ENCODE measurements at places on chromosomes 13 and 19.
A peak's percentile ranks its signal among the peaks of the same experiment; 100 is the strongest.

DNA sequence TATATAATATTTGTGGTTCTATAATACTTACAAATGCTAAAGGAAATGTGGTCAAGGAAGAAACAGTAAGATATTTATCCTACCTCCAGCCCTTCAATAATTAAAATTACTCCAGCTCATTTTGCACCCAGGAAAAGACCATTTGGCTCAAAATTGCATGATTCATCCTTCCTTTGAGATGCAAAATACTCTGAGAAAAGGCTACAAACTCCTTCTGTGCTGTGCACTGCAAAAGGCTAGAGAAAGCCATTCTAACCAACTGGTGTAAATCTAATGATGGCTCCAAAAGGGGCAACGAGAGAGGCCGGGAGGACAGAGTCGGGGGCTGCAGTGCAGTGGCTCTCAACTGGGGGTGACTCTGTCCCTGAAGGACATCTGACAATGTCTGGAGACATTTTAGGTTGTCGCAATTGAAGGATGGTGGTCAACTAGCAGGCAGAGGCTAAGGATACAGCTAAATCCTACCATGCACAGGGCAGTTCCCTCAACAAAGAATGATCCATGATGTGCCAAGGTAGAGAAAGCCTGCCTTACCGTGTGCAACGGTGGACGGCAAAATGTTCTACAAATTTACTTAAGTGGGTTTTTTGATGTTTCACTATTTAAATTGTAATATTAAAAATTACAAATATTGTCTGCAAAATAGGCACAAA is 32.6 kb downstream of the SLC7A1 start:
- no peak for DNase-seq

DNA sequence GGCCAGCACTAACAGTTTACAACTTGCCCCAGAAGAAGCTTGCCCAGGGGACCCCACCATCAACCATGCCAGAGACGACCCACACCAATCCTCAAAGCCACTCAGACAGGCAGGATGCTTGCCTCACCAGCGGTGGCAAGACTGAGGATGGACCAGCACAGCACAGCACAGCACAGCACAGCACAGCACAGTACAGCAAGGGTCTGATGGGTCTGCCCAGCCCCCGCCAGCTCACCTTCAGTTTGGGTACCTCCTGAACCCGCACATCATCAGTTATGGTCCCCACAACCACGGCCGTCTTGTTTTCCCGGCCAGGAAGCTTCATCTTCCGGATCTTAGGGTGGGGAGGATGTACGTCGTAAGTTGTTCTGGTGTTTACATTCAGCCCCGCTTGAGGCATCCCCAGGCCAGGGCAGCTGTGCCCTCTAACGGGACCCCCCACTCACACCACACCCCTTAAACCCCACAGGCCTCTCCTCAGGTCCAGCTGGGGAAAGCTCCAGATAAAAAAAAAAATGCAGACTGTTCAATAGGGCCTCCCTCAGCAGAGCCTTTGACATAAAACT is 1.7 kb upstream of the FAM83E start:
- DNase-seq = no peak

DNA sequence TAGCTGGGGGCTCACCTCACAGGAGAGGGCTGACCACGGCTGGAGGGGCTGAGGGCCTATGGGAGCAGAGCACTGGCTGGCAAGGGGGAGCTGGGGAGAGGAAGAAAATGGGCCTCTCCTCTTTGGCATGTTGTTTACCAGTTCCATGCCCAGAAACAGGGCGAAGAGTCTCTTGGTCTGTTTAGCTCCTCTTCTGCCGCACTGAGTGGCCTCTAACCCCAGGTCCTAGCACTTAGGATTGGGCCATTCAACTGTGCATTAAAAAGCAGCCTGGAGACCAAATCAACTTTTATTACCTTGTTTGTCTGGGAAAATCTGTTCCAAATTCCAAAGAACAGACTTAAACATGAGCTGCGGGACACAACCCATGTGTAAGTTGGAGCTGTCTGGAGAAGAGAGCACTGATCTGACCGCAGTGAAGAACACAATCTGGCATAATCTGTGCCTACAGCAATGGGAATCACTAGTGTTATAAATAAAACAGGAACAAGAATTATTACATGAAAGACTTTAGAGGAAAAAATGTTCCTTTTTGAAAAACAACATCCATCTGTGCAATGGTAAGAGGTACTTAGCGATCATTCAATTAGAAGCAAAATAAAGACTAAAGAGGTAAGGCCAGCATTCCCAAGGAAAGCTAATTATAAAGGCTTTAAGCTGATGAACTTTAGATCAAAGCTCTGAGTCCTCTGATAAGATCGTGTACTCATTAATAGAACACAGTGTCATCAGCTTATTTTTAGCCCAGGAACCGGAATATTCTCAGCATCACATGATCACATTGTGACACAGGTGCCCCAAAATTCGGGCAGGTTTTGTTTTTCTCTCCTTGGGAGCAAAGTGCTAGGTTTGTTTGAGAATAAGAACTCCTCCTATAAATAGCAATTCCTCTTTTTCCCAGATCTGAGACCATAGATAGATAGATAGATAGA is 243.2 kb downstream of the COL4A1 start:
- no peak for DNase-seq

GRCh38 chr13:87537951-87538350 is 133.2 kb upstream of the SLITRK5 start:
- no peak for DNase-seq

DNA sequence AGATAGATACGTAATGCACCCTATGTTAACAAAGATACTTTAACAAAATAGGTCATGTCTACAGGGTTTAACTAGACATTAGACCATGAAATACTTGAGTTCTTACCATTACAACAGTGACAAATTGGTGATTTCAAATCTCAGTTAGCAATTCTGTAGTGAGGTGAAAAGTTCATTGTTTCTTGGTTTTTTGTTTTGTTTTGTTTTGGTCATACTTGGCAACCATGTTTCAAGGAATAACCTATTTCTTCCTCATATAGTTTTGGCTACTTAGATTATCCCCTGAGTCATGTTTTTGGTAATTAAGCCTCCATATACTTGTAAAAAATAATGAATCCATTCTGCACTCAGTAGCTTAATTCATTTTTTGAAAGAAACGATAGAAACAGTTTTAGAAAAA is 1200.4 kb downstream of the DIAPH3 start:
- no peak for DNase-seq

DNA sequence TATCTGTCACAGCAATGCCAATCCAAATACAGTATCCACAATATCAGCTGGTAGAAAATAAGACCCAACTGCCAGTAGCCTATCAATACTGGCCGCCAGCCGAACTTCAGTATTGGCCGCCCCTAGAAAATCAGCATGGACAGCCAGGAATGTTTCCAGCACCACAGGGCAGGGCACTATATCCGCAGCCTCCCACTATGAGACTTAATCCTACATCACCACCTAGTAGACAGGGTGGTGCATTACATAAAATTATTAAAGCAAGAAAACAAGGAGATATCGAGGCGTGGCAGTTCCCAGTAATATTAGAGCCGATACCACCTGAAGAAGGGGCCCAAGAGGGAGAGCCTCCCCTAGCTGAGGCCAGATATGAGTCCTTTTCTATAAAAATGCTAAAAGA is 111.3 kb downstream of the ZNF486 start:
- no peak for DNase-seq

GRCh38 chr13:91115776-91116175 is 231.7 kb upstream of the MIR17HG start:
- DNase-seq = no peak

DNA sequence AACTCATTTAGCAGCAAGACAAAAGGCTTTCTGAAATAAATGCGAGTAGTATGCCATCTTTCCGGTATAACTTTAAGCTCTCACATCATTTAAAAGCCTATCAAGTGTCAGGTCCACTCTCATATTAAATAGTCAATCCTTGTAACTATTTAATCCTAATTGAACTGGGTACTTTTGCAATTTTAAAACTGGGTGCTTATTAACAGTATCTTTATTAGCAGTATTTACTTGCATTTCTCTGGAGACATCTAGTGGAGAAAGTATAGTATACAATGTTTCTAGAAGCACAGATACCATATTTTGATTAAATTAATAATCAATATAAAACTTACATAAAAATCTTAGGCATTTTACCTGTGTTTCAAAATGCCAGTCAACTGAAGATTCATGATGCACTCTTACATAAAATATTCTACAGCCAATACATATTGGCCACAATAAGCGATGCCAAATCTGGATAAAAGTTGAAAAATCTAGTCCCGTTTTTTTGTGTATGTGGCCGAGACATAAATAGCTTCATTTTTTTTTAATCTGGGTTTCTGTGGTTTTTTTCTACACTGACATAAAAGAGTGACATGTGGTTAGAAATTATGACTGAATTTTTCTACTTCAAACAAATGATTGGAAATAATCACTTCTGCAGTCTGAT is 4.3 kb upstream of the POSTN start:
- DNase-seq = peak; percentile 51

DNA sequence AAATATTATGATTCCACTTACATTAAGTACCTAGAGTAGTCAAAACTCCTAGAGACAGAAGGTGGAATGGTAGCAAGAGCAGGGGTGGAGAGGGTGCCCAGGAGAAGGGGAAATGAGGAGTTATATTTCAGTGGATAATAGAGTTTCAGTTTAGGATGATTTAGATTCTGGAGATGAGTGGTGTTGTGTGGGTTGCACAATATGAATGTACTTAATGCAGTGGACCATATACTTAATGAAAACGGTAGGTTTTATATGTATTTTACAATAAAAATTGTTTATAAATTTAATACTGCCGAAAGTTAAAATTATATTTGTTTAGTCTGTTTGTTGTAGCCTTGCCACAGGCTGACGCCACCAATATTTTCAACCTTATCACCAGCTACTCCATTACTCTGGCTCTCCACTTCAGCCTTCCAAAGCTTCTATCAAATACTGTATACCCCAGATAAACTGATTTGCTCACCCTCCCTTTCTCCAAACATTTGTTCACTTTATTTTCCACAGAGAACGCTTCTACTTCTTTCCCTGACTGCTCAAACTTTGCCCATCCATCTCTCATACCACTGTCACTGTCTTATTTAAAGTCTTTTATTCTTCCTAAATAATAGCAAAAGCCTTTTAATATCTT is 1.4 kb upstream of the RBM26 start:
- DNase-seq = no peak

GRCh38 chr13:49527123-49527522 is 31.4 kb downstream of the PHF11 start:
- DNase-seq = no peak

GRCh38 chr13:100859861-100860260 is 185.3 kb upstream of the TMTC4 start:
- DNase-seq = no peak

DNA sequence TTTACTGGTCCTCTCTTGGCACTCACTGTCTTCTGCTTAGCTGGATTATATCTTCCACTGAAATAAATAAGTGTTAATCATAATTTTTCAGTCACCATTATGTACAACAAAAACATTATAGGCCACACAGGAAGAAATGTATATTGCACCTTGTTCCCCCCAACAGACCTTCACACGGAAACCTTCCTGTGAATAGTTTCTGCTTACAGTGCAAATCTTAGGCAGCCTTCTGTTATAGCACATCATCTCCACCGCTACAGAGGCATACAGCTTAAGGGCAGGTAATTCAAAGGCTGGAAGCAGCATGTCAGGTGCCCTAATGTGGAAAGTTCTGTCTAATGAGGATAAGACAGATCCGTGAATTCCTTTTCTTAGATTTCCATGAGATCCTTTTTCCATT is 16.9 kb upstream of the SOHLH2 start:
- DNase-seq = no peak

- DNase-seq = no peak
These were observed 13.6 kb downstream of the LCP1 start for GRCh38 chr13:46168341-46168740.

DNA sequence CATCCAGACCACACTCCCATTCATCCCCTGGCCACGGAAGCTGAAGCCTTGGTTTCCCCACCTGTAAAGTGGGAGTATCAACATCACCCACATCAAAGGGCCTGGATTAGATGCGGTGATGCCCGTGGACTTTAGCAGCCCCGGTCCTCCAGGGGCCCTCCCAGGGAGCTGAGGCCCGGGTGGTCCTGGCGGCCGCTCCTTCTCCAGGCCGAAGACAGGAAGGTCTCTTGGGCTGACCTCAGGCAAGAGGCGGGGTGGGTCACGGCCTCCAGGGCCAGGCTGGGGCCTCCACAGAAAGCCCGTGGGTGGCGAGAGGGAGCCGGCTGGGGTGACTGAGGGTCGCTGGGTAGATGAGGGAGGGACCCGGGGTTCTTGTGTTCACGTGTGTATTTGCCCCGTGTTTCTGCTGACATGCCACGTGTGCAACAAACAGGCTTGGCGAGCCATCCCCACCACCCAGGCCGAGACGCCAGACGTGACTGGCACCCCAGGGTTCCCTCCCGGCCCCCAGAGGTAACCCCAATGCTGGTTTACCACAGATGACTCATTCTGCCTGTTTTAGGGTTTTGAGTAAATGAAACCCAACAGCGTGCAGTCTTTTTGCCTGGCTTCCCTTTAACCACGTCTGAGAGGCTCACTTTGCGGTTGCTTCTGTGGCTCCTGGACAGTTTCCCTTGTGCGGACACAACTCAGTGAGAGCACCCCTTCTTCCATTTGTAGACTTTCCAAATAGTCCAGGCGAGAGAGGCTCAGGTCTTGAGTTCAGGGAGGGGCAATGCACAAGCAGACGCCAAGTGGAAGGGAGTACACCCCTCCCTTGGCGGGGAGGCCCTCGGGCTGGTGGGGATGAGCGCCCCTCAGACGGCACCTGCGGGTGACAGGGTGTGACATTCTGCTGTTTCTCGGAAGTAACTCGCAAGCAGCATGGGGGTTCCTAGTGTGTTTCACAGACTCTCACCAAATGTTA is 42.9 kb downstream of the C13orf46 start:
- DNase-seq = no peak

GRCh38 chr19:35451338-35452096 is 3.5 kb downstream of the FFAR2 start:
- no peak for DNase-seq

DNA sequence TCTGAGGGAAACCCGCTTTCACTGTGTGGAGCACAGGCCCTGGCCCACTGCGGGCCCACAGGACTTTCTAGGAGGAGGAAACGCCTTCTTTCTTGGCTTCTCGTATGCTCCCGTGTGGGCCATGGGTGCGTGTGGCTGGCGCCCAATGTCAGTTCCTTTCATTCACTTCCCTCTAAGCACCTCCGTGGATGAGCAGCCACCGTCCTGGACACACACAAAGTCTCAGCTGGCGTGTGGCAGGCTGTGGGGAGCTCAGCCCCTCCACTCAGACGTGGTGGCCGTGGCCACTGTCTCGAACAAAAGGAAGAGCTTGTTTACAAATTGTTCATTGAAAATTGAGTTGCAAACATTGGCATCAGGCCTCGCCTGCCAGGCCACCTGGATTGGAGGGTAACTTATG is 240.0 kb upstream of the SGCG start:
- DNase-seq = no peak
